ENCODE measurements at places on chromosomes 7 and 10. TPM values are rescaled to one million over a fixed set of nuclear protein-coding genes. Genes with fewer than 3 reads are reported as not detected.
A peak's percentile ranks its signal among the peaks of the same experiment; 100 is the strongest.

DNA sequence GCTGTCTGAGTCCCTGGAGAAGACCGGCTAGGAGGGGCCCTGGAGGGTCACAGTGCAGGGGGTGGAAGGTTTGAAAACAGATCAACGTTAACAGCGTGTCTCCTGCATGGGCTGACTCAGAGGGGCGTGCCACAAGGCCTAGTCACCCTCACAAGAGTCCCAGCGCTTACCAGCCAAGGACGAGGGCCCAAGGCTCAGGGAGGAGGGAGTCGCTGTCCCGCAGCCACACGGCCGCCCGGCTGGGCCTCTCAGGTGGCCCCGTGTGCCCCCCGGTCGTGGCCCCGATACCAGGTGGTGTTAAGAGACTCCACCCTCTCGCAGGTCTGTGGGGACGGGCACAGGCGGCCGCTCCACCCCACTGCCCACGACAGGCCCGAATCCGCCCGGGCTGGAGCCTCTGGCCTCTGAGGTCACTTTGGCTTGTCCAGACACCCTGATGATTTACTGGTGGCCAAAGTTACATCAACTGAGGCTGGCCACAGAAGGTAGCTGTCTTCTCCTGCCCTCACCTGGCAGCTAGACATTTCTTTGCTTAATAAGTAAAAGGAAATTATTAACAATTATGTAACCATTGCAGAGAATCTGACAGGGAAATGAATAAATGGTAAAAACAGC, 34.0 kb downstream of the FAM20C start:
- DNase-seq, result no peak

DNA sequence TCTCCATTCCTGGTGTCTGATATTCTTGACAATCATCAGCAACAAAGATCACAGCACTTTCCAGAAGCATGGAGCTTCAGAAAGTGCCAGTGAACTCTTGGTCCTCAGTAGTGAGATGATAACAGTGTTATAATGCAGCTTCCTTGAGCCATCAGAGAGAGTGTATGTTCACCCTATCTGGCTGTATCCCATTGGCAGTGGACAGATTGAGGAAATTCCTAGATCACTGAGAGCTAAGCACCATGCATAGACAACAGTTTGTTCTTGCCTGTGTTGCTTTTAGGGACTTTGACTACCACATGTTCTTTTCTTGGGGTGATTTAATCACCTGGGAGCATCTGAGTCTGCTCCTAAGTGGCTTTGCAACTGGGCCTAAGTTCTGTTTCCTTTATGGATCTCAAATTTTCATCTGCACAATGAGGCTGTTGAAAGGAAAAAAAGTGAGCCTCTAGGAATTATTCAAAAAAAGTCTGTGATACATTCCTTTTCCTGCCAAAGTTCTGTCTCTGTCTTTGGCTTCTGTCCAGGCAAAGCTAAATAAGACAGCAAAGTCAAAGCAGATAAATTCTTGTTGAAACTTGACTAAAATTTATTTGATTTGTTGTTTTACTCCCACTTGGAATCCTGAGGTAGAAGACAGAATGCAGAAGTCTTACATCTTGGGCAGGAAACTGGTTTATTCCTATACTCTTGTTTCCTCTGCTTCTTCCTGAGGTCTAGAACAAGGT, 14.5 kb upstream of the ZNF282 start:
- no peak for DNase-seq

Gene ZNF727
- total RNA-seq, result 2.6 TPM

Gene GLI3
- 3.3 TPM for total RNA-seq

DNA sequence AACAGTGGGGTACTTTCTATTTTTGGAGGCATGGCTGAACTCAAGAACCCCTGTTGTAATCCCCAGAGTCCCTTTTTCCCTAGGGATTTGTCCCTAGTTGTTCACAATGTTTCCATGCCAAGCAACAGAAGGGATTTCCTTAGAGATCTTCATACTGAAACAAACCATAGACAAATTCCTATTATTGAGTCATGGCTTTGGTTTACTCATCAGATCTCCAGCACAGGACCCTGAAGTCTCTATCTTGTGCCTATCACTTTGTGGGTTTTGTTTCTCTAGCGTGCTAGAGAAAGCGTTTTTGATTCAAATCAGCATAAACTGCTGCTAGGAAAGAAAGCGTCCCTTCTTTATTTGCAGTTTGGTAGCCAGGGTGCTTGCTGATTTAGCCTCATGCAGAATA, 165.0 kb downstream of the BAMBI start:
- no peak for DNase-seq

GRCh38 chr7:96718107-96719003, 8.7 kb upstream of the SEM1 start:
- DNase-seq, result no peak

Gene ANKRD61
- total RNA-seq, result not detected

GRCh38 chr10:58412502-58412961, 27.3 kb downstream of the TFAM start:
- no peak for DNase-seq

GRCh38 chr10:124646483-124647352, 97.5 kb downstream of the FAM53B start:
- peak; percentile 79 for DNase-seq

- no peak for DNase-seq
Observed at GRCh38 chr7:70480927-70481569, 650.9 kb upstream of the GALNT17 start.

- DNase-seq, result no peak
Observed at GRCh38 chr10:73131301-73131700, 21.0 kb downstream of the NUDT13 start.

DNA sequence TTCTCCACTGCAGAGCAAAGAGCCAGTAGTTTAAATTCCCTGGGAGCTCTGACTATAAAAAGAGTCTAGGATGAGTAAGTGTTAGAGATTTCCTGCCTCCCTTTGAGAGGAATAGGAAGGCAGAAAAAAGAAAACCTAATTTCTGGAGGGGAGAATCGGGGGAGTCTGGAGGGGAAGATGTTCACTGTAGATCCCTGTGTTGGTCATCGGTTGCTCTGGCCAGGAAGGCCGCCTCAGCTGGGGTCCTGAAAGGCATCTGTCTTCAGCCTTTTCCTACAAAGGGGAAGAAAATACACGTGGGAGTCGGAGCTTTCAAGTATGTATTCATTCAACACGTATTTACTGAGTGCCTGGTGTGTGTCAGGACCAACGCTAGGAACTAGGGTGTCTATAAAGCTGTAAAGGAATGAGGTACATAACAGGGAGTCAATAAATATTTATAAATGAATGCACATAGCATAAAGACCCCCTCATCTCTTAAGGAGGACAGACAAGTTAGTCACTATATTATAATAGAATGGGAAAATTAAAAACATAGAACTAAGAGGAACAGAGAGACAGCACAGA, 101.1 kb downstream of the ICA1 start:
- no peak for DNase-seq

DNA sequence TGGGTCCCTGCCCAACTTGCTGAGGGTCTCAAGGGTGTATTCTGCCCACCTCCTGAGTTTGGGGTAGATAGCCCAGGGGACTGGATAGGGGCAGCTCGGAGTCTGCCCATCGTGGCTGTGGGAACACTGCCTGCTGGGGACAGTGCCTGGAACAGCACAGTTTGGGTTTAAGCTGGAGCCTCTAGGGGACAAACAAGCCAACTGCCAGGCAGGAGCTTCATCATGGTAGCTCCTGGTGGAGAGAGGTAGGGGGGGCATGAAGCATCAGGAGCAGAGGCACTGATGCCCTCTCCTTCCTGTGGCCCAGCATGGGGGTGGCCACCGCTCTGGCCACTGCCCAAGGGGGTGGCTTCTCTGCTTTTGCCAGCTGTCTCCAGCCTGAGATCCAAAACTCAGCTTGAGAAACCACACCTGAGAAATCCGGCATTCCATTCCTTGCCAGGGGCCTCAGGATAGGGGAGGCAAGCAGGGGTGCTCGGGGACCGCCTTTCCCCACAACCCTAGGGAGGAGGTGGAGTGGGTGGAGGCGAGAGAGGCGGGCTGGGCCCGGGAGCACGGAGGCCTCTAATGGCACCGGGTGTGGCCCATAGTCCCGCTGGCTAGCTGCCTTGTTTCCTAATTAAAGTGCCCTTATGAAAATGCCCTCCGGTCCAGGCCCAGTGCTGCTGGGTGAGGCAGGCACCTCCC, 47.6 kb downstream of the UNC5B start:
- no peak for DNase-seq

Gene AASS
- total RNA-seq, result 26.5 TPM

Gene CRPPA
- 8.7 TPM for total RNA-seq

Gene EN2
- total RNA-seq, result not detected

DNA sequence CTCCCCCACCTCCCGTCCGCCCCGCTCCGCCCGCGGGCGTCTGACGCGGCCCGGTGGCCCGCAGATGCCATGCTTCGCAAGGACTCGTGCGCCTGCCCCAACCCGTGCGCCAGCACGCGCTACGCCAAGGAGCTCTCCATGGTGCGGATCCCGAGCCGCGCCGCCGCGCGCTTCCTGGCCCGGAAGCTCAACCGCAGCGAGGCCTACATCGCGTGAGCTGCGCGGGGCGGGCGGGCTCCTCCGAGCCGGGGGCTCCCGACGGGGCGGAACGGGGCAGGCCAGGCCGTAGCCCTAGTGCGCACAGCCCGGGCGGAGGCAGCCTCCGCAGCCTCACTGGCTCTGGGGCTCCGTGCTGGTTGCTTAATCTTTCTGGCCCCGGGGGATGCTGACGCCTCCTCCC, 2.8 kb downstream of the ASIC3 start:
- peak; percentile 69 for DNase-seq

GRCh38 chr10:61071580-61071979, 127.6 kb upstream of the RHOBTB1 start:
- no peak for DNase-seq

GRCh38 chr7:138049505-138050116, 26.6 kb upstream of the AKR1D1 start:
- no peak for DNase-seq

Gene SFTPA1
- total RNA-seq, result not detected

DNA sequence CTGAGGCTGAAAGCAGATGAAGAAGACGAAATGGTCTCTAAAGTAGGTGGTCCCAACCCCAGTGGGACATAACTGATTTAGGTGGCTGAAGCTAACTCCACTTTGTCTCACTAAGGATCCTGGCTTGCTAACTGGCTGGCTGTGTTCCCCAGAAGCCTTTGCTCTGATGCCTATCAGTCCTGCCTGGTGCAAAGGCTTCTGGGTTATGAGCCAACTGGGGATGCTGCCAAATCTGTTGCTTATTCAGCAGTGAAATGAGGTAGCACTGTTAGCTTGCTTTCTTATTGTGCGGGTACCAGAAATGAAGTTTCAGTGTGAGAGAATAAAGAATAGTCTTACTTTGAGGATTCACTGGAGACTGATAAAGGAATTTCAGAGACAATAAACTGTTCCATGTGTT, 18.1 kb downstream of the PRKG1 start:
- peak; percentile 88 for DNase-seq
